ENCODE measurements at places on chromosomes 1 and 21.

- DNase-seq: peak; percentile 88
These were observed 93.0 kb upstream of the BMP8A start for GRCh38 chr1:39398278-39399021.

GRCh38 chr21:17726047-17726829 lies 92.9 kb downstream of the C21orf91 start:
- DNase-seq: no peak

GRCh38 chr1:41638086-41639024 lies 153.9 kb upstream of the EDN2 start:
- DNase-seq: no peak

GRCh38 chr1:9240914-9241820 lies 6.6 kb downstream of the H6PD start:
- DNase-seq: no peak

GRCh38 chr1:218748071-218748470 lies 402.9 kb downstream of the TGFB2 start:
- no peak for DNase-seq

GRCh38 chr1:207134581-207134980 lies 30.5 kb downstream of the C4BPA start:
- DNase-seq: no peak

DNA sequence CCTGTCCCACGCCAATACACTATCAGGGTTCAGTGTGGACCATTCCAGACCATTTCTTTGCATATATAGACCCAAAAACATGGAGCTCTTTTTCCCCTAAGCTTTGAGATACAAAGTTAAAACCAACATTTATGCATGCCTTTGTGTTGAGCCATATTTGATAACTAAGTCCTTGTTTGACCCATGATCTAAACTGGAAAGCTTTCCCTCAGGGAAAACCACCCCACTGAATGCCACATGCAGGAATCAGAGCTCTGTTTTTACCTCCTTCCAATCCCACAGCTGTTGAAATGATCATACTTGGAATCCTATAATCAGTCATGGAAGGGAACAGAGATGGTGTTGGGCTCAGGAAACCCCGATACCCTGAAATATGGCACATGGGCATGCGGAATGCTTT lies 14.8 kb upstream of the SLC45A1 start:
- no peak for DNase-seq

DNA sequence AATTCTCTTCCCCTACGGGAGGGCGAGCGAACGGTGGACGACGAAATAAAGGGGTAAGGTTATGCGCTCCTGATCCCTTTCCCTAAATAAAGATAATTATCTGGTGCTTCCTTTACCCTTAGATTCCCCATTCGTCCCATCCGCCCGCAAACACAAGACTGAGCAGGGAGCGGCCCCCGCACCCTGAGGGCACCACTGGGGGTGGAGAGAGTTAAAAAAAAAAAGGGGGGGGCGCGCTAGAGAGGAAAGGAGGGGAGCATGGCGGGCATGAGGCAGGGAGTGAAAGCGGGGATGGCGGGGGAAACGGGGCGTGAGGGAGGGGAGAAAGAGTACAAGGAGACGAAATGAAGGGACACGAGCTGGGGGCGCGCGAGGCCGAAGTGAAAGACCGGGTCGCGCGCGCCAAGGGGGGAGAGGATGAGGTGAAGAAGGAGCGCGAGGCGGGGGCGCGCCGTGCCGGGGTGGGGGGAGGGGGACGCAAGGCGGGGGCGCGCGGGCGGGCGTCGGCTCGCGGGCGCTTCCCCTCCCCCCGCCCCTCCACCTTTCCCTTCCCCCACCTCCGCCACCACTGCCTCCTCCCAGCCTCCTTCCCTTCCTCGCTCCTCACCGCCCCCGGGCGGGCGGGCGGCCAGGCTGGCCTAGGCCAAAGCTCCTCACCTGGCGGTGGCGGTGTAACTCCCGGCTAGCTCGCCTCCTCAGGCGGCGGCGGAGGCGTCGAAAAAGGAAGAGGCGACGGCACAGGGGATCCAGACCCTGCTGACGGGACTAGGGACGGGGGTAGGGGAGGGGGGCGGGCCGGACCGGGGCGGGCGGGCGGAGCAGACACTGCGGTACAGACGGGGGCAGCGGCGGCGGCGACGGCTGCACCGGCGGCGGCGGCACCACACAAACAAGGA lies 448 bp downstream of the GATAD2B start:
- DNase-seq: no peak

- DNase-seq: no peak
These were observed 5.5 kb downstream of the EFNA3 start for GRCh38 chr1:155083865-155084721.

DNA sequence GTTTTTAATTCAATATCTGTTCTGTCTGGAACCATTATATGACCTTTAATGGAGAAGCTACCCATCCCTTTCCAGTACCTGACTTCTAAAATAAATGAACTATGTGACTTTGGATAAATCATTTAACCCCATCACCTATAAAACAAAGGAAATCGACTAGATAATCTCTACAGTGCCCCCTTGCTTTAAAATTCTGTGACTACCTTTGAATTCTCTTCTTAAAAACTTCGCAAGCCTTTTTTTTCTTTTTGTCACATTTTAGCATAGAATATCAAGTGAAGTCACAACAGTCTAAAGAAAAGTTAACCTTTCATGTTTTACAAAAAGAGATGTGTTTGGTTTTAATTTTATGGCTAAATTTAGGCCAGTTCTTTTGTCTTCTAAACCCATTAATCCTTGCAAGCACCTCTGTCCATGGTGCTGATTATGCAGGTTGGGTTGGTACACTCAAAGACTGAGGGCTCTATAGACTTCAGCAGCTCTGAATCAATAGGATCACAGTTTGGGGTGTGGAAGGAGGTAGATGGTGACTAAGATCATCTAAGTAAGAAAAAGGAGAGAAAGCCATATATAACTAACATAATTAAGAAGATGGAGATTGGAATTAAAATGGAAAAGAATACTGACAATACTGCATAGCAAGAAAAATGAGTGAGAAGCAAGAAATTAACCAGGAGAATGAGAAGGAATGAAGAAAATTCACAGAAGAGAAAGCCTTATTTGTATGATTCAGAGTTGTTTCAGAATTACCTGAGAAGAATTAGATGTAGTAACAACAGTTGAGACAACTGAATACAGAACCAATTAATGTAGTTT lies 59.2 kb downstream of the TBX15 start:
- DNase-seq: no peak

DNA sequence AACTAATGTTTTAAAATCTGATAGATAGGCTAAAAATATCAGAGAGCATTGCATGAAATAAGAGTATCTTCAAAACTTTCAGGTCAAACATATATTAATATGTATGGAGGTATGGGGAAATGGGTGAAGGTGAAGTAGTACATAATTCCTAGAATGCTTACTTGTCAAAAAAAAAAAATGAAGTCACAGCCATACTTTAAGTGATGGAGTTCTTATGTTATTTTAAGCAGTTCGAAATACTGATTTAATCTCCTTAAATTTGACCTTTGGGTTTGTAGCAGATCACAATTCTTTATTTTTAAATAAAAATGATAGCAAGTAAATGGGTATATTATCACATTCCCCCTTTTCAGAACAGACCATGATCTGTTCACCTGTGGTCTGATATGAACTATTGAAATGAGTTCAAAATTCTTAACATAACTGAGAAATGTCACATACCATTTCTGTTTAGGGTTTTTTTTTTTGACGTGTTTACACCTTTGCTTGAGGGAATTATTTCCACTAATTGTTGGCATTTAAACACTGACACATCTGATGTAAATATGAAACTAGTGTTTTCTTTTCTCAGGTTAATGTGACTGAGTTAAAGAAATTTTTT lies 220.2 kb downstream of the GREM2 start:
- no peak for DNase-seq

DNA sequence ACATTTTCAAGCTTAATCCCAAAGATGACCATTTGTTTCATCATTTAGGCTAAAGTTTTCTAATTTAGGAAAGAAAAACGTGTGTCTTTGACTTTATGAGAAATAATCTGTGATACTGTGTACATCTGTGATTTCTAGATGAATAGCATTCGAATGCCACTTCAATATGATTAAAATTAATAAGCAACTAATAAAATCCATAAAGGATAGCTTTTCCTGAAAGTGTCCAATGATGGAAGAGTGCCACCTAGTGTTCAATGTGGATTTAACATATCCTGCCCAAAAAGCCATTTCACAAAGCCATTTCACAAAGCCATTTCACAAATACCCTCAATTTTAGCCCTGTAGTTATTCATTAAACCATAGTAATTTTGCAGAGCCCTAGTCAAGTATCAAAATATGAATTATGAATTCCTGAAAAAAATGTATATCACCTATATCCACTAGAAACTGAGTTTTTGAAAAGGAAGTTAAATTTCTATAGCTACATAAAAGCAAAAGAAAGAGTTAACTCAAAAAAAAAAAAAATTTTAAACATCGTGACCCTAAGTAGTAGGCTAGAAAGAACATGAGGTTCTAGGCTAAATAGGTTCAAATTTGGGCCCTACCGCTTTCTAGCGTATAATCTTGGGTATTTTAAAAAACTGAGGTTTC lies 19.1 kb downstream of the NME7 start:
- DNase-seq: no peak

DNA sequence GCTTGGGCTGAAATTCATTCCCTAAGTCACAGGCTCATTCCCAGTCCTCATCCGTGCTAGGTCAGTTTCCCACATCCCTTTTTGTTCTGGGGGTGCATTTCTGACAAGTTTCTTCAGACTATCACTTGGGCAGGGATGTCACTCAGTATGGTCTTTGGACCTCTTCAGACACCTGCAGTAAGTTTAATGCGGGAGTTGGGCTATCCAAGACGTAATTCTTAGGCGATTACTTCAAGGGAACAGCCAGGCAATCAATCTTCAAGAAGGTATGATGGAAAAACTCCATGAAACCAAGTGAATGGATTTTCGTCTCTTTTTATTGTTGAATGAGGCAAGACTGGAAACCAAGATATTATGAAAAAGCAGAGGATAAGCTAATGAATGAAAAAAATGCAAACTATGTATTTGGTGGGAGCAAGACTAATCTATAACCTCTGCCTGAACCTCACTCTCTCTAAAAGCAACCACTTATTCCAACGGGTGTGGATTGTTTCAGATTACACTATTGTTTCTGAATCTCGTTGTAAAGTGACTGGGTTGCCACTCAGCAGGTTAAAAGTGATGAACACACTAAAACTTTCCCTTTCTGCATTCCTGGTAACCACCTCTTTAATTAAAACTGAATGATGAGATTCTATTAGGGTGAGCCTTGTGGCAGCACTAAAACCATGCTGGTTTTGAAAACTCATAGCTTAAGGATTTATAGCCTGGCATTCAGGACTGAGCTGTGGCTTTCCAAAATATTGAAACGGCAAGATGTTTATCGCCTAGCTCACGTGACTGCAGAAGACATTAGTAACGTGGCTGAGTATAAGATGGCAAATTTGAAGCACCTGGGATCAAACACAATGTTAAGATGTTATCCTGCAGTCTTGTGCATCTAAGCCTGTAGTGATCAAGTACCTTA lies 1.1 kb downstream of the RASAL2 start:
- no peak for DNase-seq

DNA sequence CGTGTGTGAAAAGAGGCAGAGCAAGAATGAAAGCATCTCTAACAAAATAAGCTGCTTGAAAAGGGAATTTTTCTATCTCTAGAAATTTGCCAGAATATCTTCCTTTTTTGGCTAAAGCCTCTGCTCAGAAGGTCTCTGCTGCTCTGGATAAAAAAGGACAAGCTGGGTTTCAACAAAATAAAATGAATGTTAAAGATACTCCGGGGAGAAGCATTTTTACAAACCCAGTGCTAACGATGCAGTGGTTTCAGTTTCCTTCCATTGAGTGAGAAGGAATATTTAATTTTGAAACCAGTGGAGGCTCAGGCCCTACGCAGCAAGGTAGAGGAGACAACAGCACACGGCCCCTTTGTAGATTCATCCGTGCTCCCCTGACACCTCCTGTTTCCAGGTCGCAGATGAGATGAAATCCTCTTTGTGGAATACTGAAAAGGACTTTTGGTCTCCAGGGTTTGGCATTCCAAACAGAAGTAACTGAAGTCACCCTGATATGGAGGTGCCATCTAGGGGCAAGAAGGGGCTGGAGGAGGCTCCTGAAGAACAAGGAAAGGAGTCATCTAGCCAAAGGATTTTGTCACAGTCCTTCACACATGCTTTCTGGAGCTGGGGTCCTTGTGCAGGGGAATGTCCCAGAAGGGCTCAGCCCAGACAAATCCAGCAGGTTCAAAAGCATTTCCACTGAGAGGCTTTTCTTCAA lies 65.7 kb upstream of the SYT6 start:
- DNase-seq: no peak
